ENCODE measurements at places on chromosomes 2 and 18. TPM values are rescaled to one million over a fixed set of nuclear protein-coding genes. Genes with fewer than 3 reads are reported as not detected.

The SERPINB12 gene
- not detected for total RNA-seq

The LHCGR gene
- under 0.01 TPM for total RNA-seq

The SP140L gene
- 1.2 TPM for total RNA-seq

The ID2 gene
- 151 TPM for total RNA-seq

The DSG2 gene
- total RNA-seq: 3.3 TPM

GRCh38 chr18:55362303-55362702 lies 225.7 kb downstream of the TCF4 start:
- DNase-seq: no peak

DNA sequence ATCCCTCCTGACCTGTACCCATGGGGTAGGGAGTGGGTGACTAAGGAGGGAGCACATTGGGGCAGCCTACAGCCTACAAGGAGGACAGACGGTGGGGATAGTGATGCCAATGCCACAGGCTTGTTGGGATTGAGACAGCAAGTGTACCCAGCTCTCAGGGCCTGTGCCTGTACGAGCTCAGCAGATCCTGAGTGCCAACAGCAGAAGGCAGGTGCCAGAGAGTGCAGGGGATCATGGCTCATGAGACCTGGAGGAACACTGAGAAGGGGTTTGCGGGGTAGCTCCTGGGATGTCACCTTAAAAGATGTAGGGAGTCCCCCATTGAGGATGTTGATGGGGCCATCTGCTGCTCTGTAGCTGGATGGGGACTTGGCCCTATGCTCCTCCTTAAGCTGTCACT lies 10.3 kb upstream of the SNED1 start:
- DNase-seq: no peak

DNA sequence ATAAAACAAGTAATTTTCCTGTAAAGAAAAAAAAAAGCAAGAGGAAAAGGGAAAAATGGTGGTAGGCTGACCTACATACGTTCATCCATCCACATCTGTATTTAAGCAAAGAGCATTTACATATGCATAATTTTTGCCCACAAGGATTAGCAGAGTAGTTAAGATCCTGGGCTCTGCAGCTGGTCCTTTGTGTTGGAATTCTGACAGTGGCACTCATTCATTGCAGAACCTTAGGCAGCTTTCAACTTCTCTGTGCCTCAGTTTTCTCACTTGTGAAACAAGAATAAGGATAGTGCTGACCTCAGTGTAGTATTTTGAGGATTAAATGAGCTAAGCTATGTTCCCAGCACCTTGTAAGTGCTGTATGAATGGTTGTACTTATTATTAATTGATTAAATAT lies 211.3 kb downstream of the ARL4C start:
- DNase-seq: no peak

DNA sequence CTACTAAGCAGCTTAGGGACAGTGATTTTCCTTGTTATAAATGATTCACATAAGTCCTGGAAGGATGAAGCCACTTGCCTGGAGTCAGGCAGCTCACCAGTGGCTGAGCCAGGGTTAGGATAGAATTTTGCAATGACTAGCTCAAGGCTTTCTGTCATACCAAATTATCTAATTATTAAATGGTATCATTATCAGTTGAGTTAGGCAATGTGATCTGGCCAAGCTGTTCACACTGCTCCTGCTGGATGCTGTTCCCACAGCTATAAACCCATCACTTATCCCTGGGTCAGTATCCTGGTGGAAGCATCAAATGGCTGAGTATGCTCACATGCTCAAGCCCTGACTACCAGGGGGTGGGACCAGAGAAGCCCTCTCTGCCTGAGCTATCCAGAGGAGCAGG lies 235.2 kb downstream of the MTX2 start:
- DNase-seq: no peak

DNA sequence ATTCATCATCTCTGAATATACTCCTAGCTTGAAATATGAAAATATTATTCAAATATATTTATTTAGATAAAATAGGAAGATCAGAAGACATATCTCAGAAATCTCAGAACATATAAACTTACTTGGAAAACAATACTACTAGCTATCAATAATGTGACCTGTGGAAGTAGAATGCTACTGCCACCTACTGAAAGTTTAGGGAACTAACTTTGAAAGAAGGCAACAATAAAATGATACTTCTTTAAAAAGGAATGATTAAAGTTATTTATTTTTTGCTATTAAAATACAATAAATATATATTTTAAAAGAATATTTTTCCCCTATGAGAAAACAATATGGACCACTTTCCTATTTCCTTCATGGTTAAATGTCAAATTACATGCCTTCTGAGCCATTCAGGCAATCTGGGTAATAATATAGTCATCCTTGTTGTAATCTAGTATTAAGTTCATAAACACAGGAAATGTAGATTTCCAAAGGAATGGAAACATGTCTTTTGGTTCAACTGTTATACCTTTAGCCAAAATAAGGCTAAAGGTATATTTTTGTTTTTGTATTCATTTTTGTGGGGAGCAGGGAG lies 26.0 kb downstream of the ACADL start:
- DNase-seq: no peak

DNA sequence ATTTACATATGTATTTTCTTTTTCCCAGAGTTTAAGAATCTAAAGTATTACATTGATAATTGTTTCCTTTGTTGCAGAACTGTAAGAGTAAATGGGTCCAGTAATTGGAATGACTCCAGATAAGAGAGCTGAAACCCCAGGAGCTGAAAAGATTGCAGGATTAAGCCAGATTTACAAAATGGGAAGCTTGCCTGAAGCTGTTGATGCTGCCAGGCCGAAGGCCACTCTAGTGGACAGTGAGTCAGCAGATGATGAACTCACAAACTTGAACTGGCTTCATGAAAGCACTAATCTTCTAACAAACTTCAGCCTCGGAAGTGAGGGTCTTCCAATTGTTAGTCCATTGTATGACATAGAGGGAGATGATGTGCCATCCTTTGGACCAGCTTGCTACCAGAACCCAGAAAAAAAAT lies 183.8 kb upstream of the STON1 start:
- no peak for DNase-seq

GRCh38 chr2:37276291-37276690 lies 44.8 kb downstream of the NDUFAF7 start:
- no peak for DNase-seq

GRCh38 chr2:233643128-233643527 lies 6.9 kb downstream of the UGT1A10 start:
- DNase-seq: no peak

DNA sequence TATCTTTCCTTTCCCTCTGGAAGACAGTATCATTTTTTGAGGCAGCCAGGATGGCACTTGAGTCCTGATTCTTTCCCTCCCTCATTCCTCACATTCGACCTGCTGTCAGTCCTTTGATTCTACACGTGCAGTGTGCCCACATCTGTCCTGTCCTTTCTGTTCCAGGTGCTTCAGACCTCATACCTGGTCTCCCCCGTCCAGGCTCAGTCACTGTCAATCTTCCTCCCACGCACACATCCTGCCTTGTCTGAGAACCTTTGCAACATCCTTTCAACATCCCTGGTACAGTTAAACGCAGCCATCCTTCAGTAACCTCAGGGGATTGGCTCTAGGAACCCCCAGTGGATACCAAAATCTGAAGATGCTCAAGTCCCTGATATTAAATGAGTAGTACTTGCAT lies 10.1 kb downstream of the BCL2 start:
- DNase-seq: no peak

DNA sequence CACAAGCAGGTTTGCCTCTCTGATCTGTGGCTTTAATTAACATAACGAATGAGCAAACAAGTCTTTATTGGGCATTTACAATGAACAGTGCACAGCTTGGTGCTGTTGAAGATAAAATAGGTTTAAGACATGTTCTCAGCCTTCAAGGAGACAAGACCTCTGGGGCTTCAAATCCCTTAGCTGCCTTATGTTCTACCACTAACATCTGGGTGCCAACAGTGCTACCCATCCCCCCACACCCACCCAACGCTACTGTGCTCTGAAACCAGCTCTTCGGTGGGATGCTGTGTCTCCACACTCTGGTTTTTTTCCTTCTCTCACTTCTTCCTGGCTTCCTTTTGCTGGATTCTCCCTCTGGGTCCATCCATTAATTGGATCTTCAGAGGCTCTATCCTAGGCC lies 14.1 kb upstream of the B3GNT2 start:
- DNase-seq: no peak

DNA sequence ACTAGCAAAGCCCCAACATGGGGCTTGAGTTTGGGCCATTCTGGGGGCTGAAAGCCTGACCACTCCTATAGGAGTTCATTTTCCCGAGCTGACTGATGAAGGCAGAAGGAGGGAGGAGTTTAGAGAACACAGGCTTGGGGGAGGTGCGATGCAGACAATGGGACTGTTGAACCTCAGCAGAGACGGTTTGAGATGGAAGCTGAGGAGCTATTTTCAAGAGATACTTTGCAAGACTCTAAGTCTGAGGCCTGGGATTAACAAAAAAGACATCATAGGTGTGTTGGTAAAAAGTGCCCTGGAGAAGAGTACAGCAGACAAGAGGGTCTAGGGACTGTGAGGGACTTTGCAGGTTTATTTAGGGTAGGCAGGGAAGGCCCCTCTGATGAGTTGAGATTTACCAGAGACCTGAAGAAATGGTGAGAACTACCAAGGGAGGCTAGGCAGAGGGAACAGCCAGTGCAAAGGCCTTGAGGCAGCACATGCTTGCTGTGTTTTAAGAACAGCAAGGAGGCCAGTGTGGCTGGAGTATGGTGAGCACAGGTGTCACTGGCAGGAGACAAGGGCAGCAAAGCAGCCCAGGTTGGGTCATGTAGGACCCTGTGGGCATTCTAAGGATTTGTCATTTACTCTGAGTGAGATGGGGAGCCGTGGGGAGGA lies 31.6 kb downstream of the PCBP1 start:
- DNase-seq: no peak

GRCh38 chr2:22628221-22628620 lies 756.8 kb upstream of the KLHL29 start:
- no peak for DNase-seq

DNA sequence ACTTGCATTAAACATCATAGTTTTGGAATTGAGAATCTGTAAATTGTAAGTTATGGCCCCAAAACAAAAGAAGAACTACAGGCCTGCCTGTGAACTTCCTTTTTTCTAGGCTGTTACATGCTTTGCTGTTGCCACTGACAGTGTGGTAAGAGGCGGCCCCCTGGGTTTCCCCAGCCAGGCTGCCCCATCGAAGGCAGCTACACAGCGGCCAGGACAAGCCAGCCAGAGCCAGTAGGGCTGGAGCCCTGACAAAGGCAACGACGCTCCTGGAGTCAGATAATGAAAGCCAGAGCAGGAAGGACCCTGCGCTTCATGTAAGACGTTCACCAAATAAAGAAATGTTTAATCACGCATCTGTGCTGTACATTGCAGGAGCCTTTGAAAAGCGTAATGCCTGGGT lies 55.0 kb downstream of the ANKRD44 start:
- peak; percentile 15 for DNase-seq

DNA sequence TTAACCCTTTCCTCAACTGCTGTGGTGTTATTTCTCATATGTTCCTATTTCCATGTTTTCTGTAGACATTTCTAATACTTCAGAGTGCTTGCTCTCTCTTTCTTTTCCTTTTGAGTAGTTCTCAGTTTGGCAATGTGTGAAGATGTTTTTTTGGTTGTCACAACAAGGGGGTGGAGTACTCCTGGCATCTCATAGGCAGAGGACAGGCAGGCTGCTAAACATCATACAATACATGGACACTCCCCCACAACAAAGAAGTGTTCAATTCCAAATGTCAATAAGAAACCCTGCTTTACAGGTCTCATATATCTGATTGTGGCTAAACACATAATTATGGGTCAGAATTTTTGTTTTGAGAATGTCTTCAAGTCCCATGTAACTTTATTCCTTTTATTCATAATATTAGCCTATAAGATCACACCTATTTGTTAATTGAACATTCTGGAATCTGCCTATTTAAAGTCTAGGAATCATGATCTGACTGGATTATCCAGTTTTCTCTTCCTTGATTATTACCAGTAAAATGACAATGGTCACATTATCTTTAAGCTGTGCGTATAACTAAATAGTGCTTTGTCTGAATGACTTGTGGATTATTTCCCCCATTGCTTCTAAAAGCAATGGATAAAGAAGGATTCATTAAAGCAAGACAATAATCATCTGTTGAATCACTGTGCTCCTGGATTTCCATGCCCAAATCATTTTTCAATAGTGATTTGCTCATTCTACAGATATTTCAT lies 46.8 kb upstream of the ITPRID2 start:
- DNase-seq: no peak

DNA sequence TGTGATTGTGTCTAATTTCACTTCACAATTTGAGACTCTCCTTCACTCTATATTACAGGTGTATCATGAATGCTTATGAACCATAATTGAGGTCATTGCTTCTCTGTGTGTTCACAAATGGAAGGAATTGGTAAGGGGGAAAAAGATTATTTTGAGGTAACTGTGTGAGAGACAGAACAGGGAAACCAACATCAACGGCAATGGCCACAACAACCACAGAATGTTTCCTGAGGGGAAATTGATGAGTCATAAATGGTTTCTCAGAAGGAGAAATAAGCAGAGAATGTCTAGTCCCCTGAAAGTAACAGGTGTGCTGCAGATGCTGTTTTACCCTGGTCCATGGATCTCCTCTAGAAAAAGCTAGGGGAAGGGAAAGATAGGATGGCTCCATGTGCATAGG lies 361.2 kb upstream of the GALNT5 start:
- DNase-seq: no peak

GRCh38 chr18:57889841-57890240 lies 86.7 kb upstream of the ATP8B1 start:
- no peak for DNase-seq

DNA sequence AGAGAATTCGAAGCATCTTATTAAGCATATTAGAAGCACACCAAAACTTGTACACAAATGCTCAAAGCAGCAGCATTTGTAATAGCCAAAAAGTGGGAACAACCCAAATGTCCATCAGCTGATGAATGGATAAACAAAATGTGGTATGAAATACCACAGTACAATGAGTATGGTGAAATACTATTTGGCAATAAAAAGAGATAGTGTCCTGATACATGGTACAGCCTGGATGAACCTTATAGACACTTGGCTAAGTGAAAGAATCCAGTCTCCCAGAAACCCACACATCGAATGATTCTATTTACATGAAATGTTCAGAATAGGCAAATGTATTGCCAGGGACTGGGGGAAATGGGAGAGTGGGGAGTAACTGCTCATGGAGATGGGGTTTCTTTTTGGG lies 3.0 kb downstream of the SPATA3 start:
- no peak for DNase-seq

GRCh38 chr2:73091164-73091563 lies 19.7 kb upstream of the SFXN5 start:
- no peak for DNase-seq

DNA sequence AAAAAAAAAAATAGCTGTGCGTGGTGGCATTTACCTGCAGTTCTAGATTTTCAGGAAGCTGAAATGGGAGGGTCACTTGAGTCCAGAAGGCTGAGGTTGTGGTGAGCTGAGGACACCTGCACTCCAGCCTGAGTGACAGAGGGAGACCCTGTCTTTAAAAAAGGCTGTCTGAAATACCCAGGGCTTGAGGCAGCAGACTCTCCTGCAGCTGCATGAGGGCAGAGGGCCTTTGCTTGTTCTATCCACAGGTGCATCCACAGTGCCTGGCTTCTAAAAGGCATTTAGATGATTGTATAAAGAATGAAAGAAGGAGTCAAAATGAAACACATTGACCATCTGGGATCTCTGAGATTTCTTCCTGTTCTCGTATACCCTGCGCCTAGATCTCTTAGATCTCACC lies 152.9 kb downstream of the MGAT5 start:
- no peak for DNase-seq
